ENCODE measurements at places on chromosomes 2 and 18.

GRCh38 chr2:141766225-141766624, 364.6 kb downstream of the LRP1B start:
- no peak for DNase-seq

- no peak for DNase-seq
These were observed 152.8 kb upstream of the ACAA2 start for GRCh38 chr18:49966090-49966489.

- no peak for DNase-seq
These were observed 452.7 kb upstream of the KLHL29 start for GRCh38 chr2:22932288-22932687.

GRCh38 chr2:7703543-7704144, 786.4 kb downstream of the RNF144A start:
- no peak for DNase-seq

- DNase-seq, result peak; percentile 77
These were observed 411.8 kb downstream of the MTX2 start for GRCh38 chr2:176680916-176681516.

DNA sequence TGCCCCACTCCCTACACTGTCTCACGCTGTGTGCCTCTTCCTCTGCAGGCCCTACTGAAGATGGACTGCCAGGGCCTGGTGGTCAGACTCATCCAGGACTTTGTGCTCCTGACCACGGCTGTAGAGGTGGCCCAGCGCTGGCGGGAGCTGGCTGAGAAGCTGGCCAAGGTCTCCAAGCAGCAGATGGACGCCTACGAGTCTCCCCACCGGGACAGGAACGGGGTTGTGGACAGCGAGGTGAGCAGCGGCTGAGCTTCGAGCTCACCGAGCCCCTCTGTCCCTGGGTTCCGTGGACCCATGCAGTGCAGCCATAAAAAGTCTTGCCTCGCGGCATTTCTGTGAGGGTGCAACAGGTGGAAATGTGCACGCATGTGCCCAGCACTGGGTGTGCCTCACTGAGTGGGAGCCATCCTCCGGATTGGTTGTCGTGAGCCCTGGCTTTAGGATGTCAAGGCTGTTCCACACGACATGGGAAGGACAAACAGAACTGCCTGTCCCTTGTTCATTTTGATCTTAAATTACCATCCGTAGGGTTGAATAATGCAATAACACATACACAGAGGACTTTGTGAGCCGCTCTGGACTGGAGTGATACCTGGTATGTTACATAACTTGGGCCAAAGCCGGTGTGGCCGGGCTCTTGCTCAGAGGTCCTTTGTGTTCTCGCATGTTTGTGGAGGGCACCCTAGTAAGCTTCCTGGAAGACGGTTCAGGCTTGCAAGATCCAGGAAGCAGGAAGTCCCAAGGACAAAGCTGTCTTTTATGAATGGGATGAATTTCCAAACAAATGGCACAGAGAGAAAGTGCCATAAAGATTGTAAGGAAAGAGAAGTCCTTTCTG, 100.9 kb downstream of the SH3BP4 start:
- no peak for DNase-seq

- DNase-seq, result no peak
These were observed 282.1 kb downstream of the EN1 start for GRCh38 chr2:118565301-118565700.

DNA sequence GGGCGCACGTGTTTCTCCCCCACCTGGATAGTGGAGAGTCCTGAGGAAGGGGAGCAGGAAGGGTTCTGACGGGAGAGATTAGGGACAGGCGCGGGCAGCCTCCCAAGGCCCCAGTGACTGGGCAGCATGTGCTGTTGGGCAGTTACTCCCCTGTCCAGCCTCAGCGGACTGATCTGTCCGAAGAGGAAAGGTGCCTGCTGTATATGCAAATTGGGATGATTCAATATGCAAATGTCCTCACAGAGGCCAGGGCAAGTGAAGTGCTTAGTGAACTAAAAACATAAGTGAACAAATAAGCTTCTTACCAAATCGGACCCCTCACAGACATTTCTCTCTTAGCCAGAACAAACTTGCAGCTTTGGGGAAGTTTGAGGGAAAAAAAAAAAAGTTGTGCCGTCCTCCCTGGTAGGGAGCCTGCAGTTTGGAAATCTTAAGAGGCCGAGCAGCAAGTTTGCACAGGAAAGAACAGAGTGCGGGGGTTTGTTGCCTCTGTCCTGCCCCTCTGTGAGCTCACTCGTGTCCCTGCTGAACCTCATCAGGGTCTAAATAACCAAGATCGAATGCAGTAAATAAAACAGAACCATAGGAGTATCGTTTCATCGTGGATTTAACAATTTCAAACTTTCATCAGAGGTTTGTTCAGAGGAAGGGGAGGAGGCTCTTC, 141.4 kb downstream of the KCTD1 start:
- no peak for DNase-seq

DNA sequence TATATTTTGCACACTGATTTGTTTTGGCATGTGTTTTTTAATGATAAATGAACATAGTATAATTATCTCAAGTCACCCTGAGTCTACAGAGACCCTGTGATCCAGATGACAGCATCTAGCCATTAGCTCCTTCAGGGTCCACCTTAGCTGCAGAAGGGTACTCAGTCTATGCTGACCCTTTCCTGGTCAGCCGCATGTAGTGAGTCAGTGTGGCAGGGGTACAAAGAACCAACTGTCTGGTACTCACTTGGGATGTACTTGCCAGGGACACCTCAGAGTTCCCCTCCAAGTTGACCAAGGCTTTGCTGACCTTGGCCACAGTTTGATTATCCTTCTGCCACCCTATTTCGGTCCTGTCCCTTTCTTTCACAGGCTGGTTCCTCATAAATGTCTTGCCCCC, 369.5 kb downstream of the PLCL1 start:
- no peak for DNase-seq

DNA sequence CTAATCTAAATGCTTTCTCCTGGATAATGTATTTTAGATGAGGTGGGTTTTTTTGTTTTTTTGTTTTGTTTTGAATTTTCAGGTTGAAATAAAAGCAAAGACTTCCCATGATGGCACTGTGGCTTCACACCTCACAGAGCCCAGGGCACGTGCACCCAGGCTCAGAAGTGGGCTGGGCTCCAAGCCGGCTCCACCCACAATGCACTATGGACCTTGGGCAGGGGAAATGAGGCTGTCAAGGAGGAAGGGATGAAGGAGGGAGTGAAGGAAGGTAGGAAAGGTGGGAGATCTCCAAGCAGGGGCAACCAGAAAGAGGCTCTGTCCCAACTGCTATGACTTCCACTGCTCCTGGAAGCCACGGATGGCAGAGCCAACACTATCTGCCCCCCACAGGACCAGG, 60.4 kb downstream of the BIN1 start:
- no peak for DNase-seq

DNA sequence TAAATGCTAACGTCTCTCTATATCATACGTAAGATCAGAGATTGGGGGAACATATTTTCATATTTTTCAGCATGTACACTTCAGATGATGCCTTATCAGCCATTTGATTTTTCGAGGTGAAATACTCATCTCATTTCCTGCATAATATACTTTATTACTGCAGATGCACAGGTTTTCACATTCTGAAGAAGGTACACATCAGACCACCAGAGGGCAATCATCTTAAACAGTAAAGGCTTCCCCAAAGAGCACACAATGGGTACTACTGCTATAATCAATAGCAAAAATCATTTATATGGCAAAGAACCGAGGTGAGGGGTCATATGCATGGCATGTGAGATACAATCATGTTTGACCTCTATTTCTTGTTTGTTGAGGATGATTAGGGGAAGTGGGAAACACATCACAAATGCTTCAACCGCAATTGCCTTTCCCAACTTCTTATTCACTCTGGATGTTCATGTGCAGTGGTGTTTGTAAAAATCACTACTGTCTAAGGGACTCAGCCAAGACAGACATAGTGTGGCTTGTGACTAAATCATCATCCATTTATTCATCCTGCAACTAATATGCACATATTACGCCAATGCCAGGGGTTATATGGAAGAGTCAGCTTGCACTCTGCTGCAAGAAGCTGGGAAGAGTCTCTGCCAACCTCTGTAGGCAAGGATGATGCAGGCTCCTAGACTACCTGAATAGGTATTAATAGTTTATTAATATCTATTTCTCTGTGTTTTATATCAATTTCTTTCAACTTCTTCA, 118.7 kb downstream of the EPB41L3 start:
- DNase-seq, result peak; percentile 64
